ENCODE measurements at places on chromosomes 3 and 15.

DNA sequence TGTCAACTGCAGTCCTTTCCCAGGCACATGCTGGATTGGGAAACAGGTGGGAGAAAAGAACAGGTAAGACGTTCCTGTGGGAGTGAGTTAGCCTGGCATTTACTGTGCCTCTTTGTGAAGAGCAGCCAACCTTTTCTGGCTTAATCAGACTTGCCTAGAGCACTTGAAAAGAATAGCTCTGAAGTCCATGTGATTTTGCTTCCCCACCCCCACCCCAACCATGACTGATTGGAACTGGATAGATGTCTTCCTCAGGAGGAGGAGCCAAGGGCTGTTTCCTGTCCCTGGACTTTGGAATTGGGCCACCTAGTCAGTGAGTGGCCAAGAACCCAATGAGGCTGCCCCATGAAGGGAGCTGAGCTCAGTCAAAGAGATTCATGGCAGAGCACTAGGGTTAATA, 4.7 kb upstream of the TMEM41A start:
- DNase-seq: no peak

DNA sequence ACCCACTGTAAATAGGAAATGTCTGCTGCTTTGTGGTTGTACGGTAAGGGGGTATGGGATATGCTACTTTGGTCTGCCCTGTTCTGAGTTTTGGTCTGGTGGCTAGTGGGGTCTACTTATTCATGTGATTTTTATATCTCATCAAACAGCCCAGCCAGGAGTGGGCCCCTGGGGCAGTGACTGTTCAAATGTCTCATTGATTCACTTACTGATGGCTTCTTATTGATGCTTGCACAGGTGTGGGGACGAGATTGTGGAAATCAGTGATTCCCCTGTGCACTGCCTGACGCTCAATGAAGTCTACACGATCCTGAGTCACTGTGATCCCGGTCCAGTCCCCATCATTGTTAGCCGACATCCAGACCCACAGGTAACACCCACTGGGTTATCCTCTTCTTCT, 38.5 kb downstream of the STARD5 start:
- no peak for DNase-seq

- no peak for DNase-seq
Observed at GRCh38 chr3:56694867-56695683, 12.0 kb upstream of the TASOR start.

DNA sequence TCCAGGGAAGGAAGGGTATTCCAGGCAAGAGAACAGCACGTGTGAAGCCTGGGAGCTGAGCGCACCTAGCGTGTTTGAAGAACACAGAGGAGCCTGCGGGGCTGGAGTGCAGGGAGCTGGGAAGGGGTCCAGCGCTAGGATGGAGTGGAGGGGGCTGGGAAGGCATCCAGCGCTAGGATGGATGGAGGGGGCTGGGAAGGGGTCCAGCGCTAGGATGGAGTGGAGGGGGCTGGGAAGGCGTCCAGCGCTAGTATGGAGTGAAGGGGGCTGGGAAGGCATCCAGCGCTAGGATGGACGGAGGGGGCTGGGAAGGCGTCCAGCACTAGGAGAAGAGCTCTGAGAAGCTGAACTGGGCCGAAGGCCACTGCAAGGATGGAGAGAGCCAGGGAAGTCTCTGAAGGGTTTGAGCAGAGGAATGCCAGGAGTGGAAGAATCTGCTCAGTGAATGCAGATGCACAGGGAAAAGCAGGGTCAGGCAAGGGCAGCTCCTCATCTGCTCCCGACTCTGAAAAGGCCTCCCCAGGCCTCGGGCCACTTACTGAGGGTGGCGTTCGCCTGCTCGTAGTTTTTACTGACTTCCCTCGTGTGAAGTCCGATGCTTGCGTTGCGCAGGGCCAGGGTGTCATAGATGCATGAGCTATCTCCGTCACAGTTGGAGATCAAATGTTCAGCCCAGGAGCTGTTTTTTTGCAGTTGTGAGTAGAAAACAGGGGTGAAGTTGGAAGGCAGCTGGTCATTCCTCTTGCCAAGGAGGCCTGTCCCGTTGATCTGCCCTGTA, 39.8 kb downstream of the MUC20 start:
- no peak for DNase-seq

DNA sequence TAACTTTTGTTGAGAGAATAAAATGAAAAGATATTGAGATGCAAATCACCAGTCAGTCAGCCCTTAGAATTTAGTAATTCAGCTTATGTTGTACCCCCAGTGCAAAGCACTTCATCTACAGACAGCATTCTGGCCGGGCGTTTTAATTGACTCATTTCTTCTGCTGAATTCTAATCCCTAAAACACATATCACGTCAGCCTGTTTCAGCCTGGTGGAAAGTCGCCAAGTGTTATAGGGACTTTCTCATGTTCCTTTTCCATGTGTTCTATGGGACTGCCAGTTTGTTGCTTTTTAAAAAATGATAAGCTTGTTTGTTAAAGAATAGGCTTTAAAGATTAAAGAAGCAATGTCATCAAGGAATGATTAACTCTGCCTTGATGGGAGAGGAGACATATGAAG, 169.7 kb upstream of the BFSP2 start:
- DNase-seq: no peak

- no peak for DNase-seq
Observed at GRCh38 chr15:60928210-60928609, 300.9 kb downstream of the RORA start.

GRCh38 chr3:194137506-194138474, 1.8 kb downstream of the HES1 start:
- DNase-seq: peak; percentile 32

DNA sequence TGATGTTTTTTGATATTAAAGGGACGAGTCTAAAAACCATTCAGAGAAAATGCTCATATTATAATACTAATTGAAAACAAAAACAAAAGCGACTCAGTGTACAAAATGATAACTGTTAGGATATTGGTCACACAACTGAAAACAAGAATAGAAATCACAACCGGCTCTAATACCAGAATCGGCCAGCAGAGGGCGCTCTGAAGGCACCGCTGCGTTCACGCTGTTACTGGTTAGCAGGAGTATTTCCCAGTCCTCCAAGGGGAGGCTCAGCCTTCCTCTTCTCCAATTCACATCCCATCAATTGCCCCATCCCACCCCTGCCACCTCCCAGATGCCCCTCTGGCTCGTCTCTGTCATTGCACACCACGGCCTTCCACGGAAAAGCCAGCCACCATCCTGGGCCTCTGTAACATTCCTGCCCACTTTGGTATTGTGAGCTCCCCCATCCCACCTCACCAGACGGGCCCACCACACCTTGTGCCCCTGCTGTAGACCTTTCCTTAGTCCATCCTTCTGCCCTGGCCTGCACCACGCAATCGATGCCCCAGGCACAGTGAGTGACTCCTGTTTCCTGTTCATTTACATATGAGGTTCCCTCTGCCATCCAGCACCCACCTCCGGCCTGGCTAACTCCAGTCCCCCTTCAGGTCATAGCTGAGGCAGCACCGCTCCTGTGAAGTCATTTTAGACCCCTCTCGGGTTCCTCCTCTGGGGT, 8.5 kb downstream of the FAM107A start:
- DNase-seq: peak; percentile 68
